ENCODE measurements at places on chromosomes 3 and 15.

GRCh38 chr15:88477126-88477525 is 9.6 kb downstream of the MRPS11 start:
- no peak for DNase-seq

DNA sequence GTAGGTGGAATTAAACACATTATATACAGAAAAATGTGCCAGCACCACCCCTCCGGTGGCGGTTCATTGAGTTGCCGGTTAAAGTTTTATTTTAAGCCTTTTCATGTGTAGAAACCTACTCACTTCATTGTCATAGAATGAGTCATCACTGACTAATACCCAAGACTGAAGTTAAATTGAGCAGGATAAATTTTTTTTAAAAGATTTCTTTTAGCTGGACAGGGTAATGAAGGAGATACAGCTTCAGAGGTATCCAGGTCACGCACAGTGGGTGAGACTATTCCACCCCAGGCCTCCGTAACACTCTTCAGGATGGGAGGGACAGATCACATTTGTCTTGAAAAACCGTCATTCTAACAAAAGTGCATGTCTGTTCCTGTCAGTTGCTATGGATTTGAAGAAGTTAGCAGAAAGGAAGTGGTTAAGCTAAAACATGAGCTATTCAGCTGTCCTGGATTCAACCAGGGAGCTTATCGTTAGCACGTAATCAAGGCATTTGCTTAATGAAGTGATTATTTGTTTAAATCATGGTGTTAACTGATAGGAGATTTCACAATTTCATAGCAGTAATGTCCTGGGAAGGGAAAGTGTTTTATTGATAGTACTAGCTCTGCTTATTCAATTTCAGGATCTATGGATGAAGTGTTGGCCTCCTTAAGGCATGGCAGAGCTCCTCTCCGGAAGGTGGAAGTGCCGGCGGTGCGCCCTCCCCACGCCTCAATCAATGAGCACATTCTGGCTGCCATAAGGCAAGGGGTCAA is 23.4 kb downstream of the WHAMM start:
- no peak for DNase-seq

DNA sequence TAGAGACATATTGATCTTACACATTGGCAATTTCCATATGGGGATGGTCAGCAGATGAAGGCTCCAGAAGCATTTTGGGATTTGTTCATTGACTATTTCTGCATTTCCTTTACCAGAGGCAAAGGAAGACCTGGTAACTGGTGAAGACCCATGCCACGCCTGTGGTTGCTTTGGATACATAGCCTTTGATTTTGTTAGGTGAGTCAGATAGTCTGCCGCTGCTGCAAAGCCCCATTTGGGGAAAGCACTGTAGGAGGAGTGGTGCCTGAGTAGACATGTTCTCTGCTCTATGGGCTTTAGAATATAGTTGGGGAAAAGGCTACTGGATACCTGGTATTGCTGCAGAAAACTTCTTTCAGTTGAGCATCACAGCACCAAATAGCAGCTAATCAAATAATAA is 56.8 kb downstream of the TFG start:
- no peak for DNase-seq

DNA sequence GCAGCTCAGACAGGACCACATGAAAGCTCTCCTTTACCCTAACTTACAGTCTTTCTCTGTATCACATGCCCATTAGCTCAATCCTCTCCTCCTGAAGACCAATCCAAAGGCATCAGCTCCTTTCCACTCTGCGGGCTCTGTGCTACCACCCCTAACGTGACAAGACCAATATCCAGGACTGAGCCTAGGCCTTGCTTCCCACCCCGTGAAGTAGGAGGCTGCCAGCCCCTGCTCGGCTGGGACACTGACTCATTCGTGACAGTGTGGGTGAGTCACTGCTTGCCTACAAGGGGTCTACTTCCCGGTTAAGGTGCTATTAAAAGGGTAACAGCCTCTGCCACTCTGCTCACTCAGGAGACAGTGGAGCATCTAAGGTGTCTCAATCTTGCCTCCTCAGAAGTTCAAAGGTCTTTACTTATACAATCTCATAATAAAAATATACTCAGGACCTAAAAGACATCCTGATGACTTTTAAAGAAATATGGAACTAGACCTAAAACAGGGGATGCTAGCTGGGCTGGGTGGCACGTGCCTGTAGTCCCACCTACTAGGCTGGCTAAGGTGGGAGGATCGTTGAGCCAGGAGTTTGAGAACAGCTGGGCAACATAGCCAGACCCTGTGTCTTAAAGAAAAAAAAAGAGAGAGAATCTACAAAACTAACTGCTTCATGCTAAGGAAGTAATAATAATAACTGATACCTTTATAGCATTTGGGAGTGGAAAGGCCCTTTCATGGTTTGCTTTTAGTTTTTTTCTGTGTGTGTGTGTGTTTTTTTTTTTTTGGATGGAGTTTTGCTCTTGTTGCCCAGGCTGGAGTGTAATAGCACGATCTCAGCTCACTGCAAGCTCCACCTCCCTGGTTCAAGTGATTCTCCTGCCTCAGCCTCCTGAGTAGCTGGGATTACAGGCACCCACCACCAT is 55.0 kb downstream of the TMEM44 start:
- DNase-seq = no peak

- DNase-seq = no peak
Observed at GRCh38 chr15:32683906-32684584, 33.8 kb upstream of the GREM1 start.

GRCh38 chr15:80483725-80484161 is 79.6 kb downstream of the ARNT2 start:
- DNase-seq = no peak

DNA sequence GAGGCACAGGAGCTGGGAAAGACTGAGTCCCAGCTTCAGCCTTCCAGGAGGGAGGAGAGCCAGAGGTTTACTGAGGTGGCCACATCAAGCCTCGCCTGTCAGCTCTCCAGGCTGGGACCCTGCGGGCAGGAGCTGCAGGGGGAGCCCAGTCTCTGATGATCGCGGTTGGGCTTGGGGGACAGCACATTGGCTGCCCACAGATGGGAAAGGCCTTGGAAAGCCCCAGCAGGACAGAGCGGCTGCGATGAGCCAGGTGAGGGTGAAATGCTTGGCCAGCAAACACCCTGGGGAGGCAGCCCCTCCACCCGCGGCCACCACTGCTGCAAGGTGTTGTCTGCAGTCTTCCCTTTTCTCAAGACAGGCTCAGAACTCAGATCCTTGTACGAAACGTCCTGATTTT is 31.2 kb downstream of the SEC61A1 start:
- no peak for DNase-seq

- DNase-seq = no peak
Observed at GRCh38 chr15:95880630-95881029, 449.9 kb upstream of the NR2F2 start.

GRCh38 chr3:142035308-142035922 is 113.9 kb downstream of the TFDP2 start:
- DNase-seq = no peak

DNA sequence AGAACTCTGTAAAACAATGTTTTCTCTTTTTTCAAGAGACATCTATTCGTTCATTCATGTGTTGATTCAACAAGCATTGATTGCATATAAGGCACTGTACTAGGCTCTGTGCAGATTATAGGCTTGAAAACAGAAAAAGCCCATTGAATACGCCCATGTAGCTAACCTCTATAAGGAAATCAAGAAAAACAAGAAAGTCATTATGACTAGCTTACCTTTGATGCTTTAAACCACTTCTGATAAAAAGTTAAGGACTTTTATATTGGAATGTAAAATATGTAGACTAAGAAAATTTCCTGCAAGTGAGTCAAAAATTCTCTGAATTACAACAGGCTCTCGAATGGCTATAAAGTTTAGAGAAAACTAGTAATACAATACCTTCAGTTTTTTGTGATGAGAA is 92.5 kb downstream of the BDH1 start:
- no peak for DNase-seq

- DNase-seq = no peak
Observed at GRCh38 chr15:74174219-74174957, 878 bp downstream of the ISLR start.
